Nucleus accumbens (tissue), 56 donors: ENCODE measurements at places on chromosomes 5 and 9.

- peak; percentile 55 for DNase-seq
These were observed 45.4 kb downstream of the ANXA2R start for GRCh38 chr5:42994555-42995359.

- DNase-seq, result no peak
These were observed 2.8 kb upstream of the SECISBP2 start for GRCh38 chr9:89315482-89315881.

- no peak for DNase-seq
These were observed 62.6 kb downstream of the MTREX start for GRCh38 chr5:55370291-55370925.

- DNase-seq, result no peak
These were observed 156.9 kb downstream of the CNTLN start for GRCh38 chr9:17291766-17292165.

GRCh38 chr9:137658781-137659180, 40.0 kb downstream of the EHMT1 start:
- DNase-seq, result no peak

DNA sequence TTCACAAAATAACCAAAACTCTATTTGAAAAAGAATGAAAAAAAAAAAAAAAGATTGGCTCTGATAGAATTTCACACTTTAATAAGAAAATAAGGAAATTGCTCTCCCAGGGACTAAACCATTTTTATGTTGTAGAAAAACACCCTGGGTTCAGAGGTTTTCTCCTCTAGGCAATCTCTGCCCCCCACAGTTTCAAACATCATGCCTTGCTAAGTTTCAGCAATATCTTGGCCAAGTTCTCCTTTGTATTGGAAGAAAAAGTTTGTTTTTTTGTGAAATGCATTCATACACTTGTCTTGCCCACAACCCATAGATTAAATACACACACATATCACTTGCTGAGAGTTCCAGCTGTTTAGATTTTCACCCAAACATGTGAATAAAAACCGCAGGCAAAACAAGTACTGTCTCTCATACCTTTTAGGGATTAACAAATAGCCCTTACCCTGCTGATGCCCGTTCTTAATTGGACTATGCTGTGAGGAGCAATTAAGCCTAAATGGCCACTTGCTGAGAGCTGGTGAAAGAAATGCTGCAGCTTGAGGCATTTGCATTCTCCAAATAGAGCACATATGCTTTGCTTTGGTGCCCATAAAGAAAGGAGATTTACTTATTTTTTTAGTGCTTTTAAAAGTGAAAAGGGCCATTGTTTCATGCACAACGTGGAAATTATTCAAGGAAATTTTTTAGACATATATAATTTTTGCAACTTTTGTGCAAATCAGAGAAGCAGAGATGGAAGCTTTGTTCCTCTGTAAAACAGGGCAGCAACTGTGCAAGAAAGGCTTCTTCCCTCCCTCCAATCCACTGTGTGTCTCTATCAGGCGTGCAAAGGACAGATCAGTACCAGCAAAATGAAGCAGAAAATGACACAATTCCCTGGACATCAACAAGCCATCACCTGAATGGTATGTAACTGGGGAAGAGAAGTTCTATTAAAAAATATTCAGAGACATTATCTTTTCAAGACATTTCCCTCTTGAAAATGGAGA, 262.4 kb upstream of the KIF2A start:
- no peak for DNase-seq

DNA sequence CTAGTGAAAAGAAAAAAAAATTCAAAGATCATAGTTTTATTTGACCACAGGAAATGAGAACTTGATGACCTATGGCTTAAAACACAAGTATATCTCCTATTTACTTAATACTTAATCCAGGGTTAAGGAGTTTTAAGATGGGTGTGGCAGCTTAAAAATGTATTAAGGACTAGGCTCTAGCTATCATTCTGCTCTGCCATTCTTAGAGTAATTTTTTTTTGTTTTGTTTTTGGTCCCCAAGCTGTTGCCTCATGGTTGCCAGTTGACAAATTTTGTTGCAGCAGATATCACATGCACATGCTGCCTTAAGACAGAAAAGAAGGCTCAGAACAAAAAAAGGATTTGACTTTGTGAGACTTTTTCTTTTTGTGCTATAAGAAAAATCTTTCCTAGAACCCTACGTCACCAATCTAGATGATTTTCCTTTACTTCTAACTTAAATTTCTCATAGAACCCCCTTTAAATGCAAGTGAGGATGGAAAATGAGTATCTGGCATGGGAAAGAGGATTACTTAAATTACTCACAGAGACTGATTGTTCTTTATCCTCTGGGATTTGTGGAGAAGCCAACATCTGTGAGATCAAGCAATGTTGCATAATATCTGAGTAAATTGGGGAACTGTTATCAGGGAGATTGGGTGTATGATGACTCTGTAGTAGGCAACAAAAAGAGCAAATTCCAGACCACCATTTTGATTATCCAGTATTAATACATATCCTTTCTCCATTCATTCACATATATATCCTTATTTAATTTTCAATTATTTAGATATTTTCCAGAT, 364.7 kb upstream of the CD180 start:
- no peak for DNase-seq

GRCh38 chr9:128323212-128323730, 632 bp downstream of the COQ4 start:
- no peak for DNase-seq

DNA sequence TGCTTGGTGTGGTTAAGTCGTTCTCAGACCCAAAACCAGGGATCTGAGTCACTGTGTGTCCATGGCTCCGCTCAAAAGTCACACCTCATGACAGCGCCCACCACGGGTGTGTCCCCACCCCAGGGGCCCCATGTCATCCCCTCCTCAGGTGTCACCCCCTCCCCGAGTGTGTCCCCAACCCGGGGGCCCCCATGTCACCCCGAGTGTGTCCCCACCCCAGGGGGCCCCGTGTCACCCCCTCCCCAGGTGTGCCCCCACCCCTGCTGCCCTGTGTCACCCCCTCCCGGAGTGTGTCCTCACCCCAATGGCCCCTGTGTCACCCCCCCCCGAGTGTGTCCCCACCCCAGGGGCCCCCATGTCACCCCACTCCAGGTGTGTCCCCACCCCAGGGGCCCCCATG, 5.1 kb downstream of the LRRC14B start:
- no peak for DNase-seq

DNA sequence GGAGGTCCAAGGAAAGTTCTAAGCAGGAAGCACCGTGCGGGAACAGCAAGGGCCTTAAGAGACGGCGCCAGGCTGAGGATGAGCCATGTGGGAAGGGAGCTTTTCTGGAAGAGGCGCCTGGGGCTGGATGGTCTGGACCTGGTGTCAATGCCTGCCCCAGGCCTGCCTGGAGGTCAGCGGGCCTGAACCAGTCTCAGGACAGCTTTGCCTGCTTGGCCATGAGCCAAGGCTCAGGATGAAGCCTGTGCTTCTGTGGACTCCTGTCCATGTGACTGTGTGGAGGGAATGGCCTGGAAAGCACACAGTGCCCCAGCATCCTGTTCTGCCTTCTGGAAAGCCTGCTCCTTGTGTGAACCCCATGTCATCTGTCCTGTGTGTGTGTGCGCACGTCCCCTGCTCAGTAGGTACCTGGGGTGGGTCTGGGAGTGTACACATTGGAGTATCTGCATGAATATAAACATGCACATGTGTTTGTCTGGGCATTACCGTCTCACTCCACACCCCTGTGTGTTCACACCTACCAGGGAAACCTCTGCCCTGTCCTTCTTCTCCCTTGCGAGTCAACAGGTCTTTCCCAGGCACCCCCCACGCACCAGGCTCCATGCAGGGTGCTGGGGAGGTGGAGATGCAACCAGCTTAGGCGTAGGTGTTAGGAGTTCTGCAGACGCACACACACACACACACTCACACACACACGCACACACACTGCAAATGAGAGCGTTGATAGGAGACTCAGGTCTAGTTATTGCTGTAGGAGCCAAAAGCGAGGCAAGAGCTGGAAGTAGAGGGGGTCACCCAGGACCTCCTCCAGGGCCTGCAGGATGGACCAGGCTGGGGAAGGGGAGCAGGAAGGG, 24.8 kb downstream of the DAB2IP start:
- DNase-seq, result no peak

DNA sequence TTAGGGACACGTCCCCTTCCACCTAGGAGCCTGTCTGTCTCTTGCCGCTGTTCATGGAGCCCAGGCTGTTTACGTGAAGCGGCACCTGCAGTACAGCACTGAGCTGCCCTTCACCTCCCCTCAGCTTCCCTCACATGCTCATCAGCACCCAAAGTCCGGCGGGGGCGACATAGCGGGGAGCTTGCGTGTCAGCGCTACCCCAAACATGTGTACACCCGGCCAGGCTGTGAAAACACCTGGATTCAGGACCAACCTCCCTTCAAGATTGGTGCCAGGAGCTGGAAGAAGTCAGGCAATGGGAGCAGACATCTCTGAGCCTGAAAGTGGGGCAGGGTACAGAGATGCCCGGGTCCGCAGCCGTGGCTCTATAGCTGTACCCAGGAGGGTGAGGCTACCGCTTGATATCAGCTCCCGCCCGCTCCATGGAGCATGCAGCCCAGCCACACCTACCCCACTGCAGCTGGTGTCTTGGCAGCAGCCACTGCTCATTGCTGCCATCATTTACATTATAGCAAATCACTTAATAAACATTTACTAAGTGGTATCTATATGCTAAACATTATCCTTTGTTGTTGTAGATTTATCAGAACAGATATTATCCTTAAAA, 712.1 kb downstream of the CDH9 start:
- no peak for DNase-seq

DNA sequence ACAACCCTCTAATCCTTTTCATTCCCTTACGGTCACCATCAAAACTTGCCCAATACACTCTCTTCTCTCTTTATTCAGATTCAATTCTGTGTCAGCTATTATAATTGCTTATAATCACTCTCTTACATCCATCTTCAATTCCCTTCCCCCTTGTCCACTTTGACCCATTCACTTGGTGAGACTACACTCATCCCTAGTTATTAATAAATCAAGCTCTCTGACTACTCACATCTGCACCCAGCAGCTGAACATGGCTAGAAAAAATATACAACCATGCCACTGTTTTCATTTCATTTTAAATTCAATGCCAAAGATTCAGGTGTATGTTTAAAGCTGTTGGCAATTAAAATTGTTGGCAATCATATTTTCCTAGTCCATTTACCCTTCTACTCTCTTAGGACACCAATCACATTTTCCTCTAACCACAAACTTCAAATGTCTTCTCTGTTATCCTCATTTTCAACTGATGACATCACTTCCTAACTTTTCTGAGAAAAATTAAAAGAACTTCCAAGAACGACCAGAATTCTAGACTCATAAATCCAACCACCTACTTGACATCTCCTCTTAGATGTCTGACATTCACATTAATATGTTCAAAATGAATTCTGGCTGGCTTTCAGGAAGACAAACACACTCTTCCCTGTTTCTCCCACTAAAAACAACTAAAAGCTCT, 5.5 kb downstream of the C5orf15 start:
- no peak for DNase-seq

DNA sequence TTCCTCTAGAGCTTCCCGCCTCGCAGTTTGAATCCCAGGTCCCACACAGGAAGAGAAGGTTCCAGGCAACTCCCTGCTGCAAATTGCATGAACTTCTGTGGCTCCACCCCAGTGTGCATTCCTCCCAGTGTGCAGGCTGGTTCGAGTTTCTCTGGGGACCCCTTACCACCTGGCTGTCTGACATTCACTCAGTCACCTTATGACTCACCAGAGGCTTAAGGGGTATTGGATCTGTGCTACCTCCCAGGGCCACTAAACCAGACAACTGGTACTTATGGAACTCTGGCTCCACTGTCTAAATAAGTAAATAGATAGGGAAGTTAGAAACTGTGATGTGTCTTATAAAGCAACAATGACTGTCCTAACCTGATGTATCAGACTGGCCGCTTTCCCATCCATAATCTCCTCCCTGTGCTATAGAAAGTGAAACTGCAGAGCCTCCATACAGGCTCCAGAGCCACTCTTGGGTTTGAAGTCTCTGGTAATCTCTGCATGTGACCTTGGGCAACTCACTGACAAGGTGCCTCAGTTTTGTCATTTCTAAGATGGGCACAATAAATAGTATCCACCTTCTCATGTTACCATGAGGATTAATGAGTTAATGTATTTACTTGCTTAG, 720.6 kb downstream of the SEMA5A start:
- no peak for DNase-seq

DNA sequence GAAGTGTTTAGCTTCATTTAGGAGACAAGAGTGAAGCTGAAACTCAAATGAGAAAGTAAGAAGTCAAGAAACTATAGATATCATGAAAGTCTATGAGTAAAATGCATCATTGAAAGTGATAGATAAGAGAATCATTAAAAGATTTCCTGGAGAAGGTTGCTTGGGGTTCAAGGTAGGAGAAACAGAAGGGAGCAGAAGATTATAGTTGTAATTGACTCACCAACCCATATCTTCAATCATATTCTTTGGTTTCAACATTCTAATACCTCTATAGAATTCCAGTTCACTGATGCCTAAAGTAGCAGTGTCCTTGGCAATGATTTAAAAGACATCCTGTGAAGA, 365.7 kb upstream of the RIOK2 start:
- no peak for DNase-seq

GRCh38 chr9:130699047-130699446, 5.5 kb downstream of the EXOSC2 start:
- no peak for DNase-seq

DNA sequence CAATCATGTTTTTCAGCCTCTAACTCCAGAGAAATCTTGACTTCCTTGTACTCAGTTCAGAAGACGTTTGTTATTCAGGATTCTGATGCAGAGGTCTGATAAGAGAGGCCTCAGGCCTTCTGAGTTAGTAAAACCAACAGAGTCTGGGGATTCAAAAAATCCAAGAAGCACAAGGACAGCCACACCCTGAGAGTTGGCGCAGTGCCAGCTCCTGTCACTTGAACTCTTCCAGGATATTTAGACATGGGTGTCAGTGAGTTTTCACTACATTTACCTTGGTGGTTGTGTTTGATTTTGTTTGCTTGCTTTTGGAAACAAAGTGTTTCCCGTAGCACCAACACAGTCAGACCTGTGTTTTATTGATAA, 41.6 kb upstream of the PDE8B start:
- no peak for DNase-seq

DNA sequence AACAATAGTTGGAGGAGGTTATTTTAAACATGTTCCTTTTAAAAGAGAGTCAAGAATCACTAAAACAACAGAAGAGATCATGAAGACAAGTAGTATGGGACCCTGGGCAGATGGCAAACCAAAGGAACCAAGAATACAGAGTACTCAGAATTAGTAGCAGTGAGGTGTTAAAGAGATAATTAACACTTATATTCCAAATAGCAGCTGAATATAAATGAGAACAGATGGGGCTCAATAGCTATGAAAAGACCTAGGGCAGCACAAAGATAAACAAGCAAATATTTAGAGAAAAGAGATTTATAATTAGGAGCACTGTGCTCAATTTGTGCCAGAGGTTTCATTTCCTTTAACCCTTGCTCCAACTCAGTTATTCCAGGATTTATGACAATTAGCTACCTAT, 159.1 kb downstream of the FAM114A2 start:
- no peak for DNase-seq

GRCh38 chr5:73028991-73029595, 73.3 kb downstream of the FCHO2 start:
- DNase-seq, result no peak
